NCI-H774 (cell line): ENCODE measurements at places on chromosomes 12 and 14.

GRCh38 chr14:72714094-72714493 is 179.8 kb downstream of the DPF3 start:
- DNase-seq: no peak

GRCh38 chr12:89098441-89099112 is 253.7 kb downstream of the DUSP6 start:
- no peak for DNase-seq

DNA sequence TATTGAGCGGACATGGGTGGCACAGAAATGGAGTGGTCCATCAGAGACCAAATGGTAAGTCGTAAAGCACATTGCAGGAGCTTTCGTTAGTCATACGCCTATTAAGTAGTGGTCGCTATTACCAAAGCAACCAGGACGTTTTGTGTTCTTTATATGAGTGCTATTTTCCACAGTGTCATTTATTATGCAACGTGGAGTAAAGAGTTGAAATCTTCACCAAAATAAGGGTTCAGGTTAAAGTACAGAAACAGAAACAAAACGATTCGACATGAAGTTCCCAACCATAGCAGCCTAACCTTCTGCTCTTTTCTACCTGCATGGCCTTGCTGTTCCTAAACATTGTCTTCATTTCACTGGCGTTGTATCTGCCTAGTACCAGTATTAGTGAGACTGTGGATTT is 20.1 kb upstream of the FGD4 start:
- DNase-seq: no peak

DNA sequence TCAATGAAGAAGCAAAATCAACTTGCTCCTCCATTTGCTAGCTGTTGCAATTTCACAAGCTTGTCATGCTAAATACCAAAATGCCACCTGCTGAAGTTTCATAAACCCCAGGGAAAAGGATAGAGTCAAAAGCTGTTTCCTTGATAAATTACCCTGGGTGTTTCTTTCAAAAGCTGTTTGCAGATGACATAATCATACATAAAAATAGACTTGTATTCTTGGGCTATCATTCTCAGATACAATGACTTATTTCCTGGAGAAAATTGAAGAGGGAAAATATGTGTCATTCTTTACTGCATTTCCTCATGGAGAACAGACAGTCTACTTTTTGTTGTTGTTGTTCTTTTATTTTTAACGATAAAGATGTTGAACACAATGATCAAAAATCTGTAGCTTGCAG is 119.2 kb downstream of the GALC start:
- no peak for DNase-seq
